ENCODE measurements at places on chromosomes 13 and 19. TPM values are rescaled to one million over a fixed set of nuclear protein-coding genes. Genes with fewer than 3 reads are reported as not detected.

Gene OCEL1
- 15.9 TPM for total RNA-seq

Gene FAM83E
- 1.2 TPM for total RNA-seq

DNA sequence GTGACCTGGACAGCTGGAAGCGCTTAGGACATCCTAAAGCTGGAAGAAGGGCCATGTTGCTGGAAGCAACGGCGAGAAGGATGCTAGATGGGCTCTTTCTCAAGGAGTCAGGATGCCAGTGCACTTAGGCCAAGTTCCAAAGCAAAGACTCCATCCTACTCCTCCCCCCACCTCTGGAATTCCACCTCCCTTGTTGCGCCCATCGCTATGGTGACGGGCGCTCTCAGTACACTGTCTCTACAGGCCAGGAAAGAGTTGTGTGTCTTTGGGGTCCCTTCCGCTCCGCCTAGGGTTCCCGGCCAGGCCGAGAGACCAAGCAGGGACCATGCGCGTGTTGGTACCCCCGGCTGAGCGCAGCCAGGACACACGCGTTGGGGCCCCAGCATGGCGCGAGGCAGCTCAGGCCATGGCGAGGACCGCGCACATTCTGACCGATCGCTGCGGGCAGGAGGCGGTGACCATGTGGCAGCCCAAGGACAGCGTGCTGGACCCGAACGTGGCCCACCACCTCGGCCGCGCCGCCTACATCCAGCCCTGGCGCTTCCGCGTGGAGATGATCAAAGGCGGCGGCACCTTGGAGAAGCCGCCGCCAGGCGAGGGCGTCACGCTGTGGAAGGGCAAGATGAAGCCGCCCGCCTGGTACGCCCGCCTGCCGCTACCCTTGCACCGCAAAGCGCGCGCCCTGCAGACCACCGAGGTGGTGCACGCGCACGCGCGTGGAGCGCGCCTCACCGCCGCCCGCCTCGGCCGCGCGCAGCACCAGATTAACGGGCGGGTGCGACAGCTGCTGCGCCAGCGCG is 31.0 kb upstream of the SLC1A6 start:
- no peak overlapping the region for H3K4me3 ChIP-seq
- H3K27me3 ChIP-seq = no peaks in the 10 kb centered on the region
- peaks cover 5% of the 10 kb centered on the region for H3K4me1 ChIP-seq
- no peak overlapping the region for H3K27ac ChIP-seq
- no peaks in the 10 kb centered on the region for H3K36me3 ChIP-seq
- DNase-seq = no peak

Gene CD79A
- 0.32 TPM for total RNA-seq

Gene CBY2
- not detected for total RNA-seq

DNA sequence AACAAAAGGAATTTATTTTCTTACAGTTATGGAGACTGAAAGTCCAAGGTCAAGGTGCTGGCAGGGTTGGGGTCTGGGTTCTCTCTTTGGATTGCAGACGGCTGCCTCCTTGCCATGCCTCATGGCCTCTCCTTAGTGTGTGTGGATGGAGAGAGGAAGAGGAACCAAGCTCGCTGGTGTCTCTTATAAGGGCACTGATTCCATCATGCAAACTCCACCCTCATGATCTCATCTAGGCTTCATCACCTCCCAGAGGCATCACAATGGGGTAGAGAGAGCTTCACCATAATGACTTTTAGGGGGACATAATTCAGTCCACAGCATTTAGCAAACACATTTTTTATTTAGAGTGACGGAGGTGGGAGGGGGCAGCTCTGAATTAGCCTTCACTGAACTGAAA is 104.9 kb upstream of the ABCC4 start:
- H3K27ac ChIP-seq = no peak overlapping the region
- H3K27me3 ChIP-seq = no peaks in the 10 kb centered on the region
- no peak overlapping the region for H3K4me3 ChIP-seq
- no peaks in the 10 kb centered on the region for H3K4me1 ChIP-seq
- DNase-seq = no peak
- H3K36me3 ChIP-seq = no peaks in the 10 kb centered on the region

- no peaks in the 10 kb centered on the region for H3K27me3 ChIP-seq
- H3K4me1 ChIP-seq = no peaks in the 10 kb centered on the region
- no peak overlapping the region for H3K27ac ChIP-seq
- no peak for DNase-seq
Observed at GRCh38 chr19:36420961-36421748, 2.7 kb upstream of the ZFP82 start.

Gene CEACAM16
- total RNA-seq = not detected

- H3K36me3 ChIP-seq = no peaks in the 10 kb centered on the region
- H3K27me3 ChIP-seq = no peaks in the 10 kb centered on the region
- H3K27ac ChIP-seq = peak overlapping the region; percentile 75
- peak overlapping the region; percentile 31 for H3K4me3 ChIP-seq
Observed at GRCh38 chr19:1265615-1266128, 3.5 kb upstream of the CIRBP start.

GRCh38 chr13:90108547-90108946 is 1238.9 kb upstream of the MIR17HG start:
- DNase-seq = no peak
- no peaks in the 10 kb centered on the region for H3K36me3 ChIP-seq
- H3K4me1 ChIP-seq = no peaks in the 10 kb centered on the region
- no peaks in the 10 kb centered on the region for H3K27me3 ChIP-seq
- H3K4me3 ChIP-seq = no peak overlapping the region

Gene CABP5
- not detected for total RNA-seq

- H3K27ac ChIP-seq = no peak overlapping the region
- H3K4me3 ChIP-seq = no peak overlapping the region
- H3K36me3 ChIP-seq = no peaks in the 10 kb centered on the region
- H3K4me1 ChIP-seq = no peaks in the 10 kb centered on the region
- no peaks in the 10 kb centered on the region for H3K27me3 ChIP-seq
- DNase-seq = no peak
Observed at GRCh38 chr19:42515241-42515832, 12.9 kb downstream of the CEACAM1 start.

Gene EEF1AKMT1
- total RNA-seq = 3.3 TPM

DNA sequence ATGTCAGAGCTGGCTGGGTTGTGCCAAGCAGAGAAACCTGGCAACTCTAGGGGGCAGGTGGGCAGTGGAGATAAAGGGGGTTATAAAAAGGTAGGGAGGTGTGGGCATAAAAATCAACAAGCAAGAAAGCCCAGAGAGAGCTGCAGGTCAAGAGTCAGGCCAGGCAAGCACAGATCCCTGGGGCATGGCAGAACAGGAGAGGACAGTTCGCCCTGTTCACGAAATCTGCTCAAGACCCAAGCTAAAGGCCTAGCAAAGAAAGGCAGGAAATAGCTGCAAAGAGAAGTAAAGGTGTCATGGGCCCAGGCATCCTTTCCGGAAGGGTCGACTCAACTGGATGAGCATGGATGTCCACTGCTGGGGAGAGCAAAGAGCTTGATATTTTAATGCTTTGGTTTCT is 3.4 kb downstream of the MBNL2 start:
- no peaks in the 10 kb centered on the region for H3K27me3 ChIP-seq
- no peak overlapping the region for H3K4me3 ChIP-seq
- peak overlapping the region; percentile 98 for H3K27ac ChIP-seq
- no peak for DNase-seq

DNA sequence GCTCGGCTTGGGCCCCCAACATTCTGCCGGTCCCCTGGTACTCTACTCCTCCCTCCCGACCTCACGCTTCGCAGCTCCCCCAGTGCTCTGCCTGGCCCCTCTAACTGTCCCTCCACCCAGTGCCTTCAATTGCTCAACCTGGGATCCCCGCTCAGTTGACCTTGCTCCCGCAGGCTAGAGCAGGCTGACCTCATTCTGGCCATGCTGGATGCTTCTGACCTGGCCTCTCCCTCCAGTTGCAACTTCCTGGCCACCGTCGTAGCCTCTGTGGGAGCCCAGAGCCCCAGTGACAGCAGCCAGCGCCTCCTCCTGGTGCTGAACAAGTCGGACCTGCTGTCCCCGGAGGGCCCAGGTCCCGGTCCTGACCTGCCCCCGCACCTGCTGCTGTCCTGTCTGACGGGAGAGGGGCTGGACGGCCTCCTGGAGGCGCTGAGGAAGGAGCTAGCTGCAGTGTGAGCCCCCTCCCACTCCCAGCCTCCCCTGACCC is 3.6 kb downstream of the GTPBP3 start:
- no peak overlapping the region for H3K27ac ChIP-seq
- H3K36me3 ChIP-seq = no peaks in the 10 kb centered on the region
- H3K4me3 ChIP-seq = no peak overlapping the region
- DNase-seq = no peak

- H3K36me3 ChIP-seq = no peaks in the 10 kb centered on the region
- no peaks in the 10 kb centered on the region for H3K27me3 ChIP-seq
- H3K27ac ChIP-seq = peak overlapping the region; percentile 75
- peaks cover 45% of the 10 kb centered on the region for H3K4me1 ChIP-seq
- no peak for DNase-seq
- H3K4me3 ChIP-seq = peak overlapping the region; percentile 8
Observed at GRCh38 chr19:20321139-20321763, 154.2 kb downstream of the ZNF486 start.

GRCh38 chr13:32695602-32696250 is 109.5 kb downstream of the PDS5B start:
- no peak overlapping the region for H3K4me3 ChIP-seq
- no peaks in the 10 kb centered on the region for H3K27me3 ChIP-seq
- no peak for DNase-seq

- no peaks in the 10 kb centered on the region for H3K36me3 ChIP-seq
- peak; percentile 52 for DNase-seq
- no peaks in the 10 kb centered on the region for H3K27me3 ChIP-seq
- H3K27ac ChIP-seq = no peak overlapping the region
- H3K4me1 ChIP-seq = no peaks in the 10 kb centered on the region
Observed at GRCh38 chr19:38514812-38515633, 81.5 kb downstream of the RYR1 start.

GRCh38 chr19:42433503-42434260 is 6.5 kb upstream of the LIPE start:
- no peak overlapping the region for H3K4me3 ChIP-seq
- no peaks in the 10 kb centered on the region for H3K36me3 ChIP-seq
- no peaks in the 10 kb centered on the region for H3K27me3 ChIP-seq

Gene GIPR
- 10.1 TPM for total RNA-seq

Gene SIGLEC5
- total RNA-seq = not detected

GRCh38 chr13:22915442-22916082 is 265.2 kb upstream of the SGCG start:
- peak; percentile 17 for DNase-seq
- H3K27me3 ChIP-seq = no peaks in the 10 kb centered on the region
- no peak overlapping the region for H3K27ac ChIP-seq
- no peaks in the 10 kb centered on the region for H3K4me1 ChIP-seq
- peak overlapping the region; percentile 49 for H3K4me3 ChIP-seq
- no peaks in the 10 kb centered on the region for H3K36me3 ChIP-seq

Gene ICAM5
- total RNA-seq = 0.22 TPM

GRCh38 chr19:31286491-31286890 is 62.7 kb downstream of the TSHZ3 start:
- no peaks in the 10 kb centered on the region for H3K36me3 ChIP-seq
- no peak overlapping the region for H3K27ac ChIP-seq
- H3K4me1 ChIP-seq = no peaks in the 10 kb centered on the region

Gene TLE2
- 24.6 TPM for total RNA-seq

Gene NLRP11
- total RNA-seq = 0.14 TPM

- H3K27me3 ChIP-seq = no peaks in the 10 kb centered on the region
- no peak overlapping the region for H3K27ac ChIP-seq
- DNase-seq = no peak
- no peaks in the 10 kb centered on the region for H3K4me1 ChIP-seq
- peak overlapping the region; percentile 92 for H3K4me3 ChIP-seq
Observed at GRCh38 chr19:11560404-11561051, 1.5 kb upstream of the ELOF1 start.

Gene C19orf85
- total RNA-seq = not detected

Gene STAP2
- total RNA-seq = 17.4 TPM

- H3K27ac ChIP-seq = no peak overlapping the region
- no peaks in the 10 kb centered on the region for H3K36me3 ChIP-seq
- no peaks in the 10 kb centered on the region for H3K4me1 ChIP-seq
- H3K4me3 ChIP-seq = no peak overlapping the region
- no peaks in the 10 kb centered on the region for H3K27me3 ChIP-seq
- no peak for DNase-seq
Observed at GRCh38 chr13:30567072-30567471, 50.6 kb upstream of the USPL1 start.

DNA sequence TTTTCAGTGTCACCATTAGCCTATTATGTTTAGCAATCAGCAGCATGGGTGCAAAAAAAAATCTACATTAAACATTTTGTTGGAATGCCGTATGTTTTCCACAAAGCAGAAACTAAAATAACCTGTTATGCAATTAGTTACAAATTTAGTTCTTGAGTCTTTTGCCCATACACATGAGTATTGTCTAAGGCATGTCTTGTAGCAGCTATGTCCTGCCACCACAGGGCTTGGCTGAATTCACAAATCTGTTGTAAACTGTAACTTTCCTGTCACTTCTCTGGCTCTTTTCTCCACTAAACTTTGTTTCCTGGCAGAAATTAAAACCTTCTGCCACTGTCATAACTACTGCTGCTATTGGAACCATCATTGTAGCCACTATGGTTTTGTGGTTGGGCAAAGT is 277.9 kb upstream of the SPRY2 start:
- DNase-seq = no peak
- no peak overlapping the region for H3K27ac ChIP-seq
- no peaks in the 10 kb centered on the region for H3K4me1 ChIP-seq
- H3K36me3 ChIP-seq = no peaks in the 10 kb centered on the region

DNA sequence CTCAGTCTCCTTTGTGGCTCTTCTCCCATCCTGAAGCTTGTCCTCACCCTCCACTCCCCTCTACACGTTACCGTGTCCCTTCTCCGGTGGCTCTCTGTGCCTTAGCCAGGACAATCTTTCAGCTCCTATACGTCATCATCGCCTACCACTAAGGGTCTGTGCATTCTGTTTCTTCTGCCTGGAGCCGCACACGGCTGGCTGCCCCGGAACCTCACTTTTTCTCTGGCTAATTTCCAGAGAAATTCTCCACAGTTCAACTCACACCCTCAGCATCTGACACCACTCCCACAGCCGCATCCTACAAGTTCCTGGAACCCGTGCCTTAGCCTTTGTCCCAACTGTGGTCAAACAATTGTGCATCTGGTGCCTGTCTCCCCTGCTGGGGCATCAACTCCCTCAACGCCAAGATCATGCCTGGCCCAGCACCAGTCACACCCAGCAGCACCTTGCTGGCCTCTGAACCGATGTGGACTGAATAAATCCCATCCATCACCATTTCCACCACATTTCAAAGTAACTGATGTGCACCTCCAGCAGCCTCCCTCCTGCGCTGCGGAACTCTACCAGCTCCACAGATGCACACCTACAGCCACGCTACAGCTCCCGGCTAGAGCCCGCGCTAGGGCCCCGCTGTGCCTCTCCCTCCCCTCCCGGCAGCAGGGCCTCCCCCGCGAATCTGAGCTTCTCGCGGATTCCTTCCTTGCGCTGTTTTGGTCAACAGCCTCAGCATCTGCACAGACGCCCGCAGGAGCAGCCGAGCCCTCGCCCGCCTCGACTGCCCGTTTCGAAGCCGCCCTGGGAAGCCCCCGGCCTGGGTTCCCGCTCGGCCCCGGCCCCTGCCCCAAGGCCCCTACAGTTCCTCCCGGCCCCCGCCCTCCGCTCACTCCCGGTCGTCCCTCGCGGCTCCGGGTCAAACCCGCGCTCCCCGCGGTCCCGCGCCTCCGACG is 689 bp downstream of the DCUN1D2 start:
- peaks cover 25% of the 10 kb centered on the region for H3K4me1 ChIP-seq
- DNase-seq = peak; percentile 43
- no peaks in the 10 kb centered on the region for H3K27me3 ChIP-seq
- H3K4me3 ChIP-seq = peak overlapping the region; percentile 84
- H3K36me3 ChIP-seq = no peaks in the 10 kb centered on the region

GRCh38 chr13:41052441-41052840 is 8.9 kb upstream of the WBP4 start:
- H3K27me3 ChIP-seq = no peaks in the 10 kb centered on the region
- H3K36me3 ChIP-seq = no peaks in the 10 kb centered on the region
- no peak for DNase-seq

Data from pancreas (tissue), 10 donors.